ENCODE measurements at places on chromosomes 13 and 19. TPM values are rescaled to one million over a fixed set of nuclear protein-coding genes. Genes with fewer than 3 reads are reported as not detected.

Gene HS6ST3
- total RNA-seq, result 1.9 TPM

Gene GRIN2D
- total RNA-seq, result not detected

GRCh38 chr13:76759877-76760276, 126.3 kb downstream of the KCTD12 start:
- no peak overlapping the region for H3K4me3 ChIP-seq
- no peaks in the 10 kb centered on the region for H3K36me3 ChIP-seq
- H3K27me3 ChIP-seq, result no peaks in the 10 kb centered on the region
- peaks cover 2% of the 10 kb centered on the region for H3K4me1 ChIP-seq

Gene SLC7A10
- not detected for total RNA-seq

Gene CEACAM7
- total RNA-seq, result not detected
